ENCODE measurements at places on chromosomes 5 and 9.

DNA sequence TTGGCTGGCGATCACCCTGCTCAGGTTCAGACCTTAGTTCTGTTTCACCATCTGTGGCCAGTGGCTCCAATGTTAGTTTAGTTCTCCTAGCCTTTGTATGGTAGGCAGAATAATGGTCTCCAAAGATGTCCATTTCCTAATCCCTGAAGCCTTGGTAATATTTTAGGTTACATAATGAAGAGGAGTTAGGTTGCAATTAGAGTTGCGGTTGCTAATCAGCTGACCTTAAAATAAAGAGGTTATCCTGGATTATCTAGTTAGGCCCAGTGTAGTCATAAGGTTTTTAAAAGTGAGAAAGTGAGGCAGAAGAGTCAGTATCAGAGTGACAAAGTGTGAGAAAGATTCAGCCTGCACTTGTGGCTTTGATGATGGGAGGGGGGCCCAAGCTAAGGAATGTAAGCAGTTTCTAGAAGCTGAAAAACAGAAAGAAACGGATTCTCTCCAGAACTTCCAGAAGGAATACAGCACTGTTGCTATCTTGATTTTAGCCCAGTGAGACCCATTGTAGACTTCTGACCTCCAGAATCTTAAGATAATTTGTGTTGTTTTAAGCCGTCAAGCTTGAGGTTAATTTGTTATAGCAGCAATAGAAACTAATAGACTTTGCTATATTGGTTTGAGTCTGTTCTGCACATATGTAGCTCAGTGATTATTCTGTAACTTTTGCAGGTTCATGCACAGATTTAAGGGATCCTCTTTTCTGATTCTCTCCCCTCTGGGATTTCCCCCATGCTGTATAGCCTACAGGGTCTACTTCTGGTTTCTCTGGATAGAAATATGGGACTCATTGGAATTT lies 21.6 kb downstream of the LNPEP start:
- no peak for DNase-seq

GRCh38 chr9:12424243-12424642 lies 268.9 kb upstream of the TYRP1 start:
- DNase-seq: no peak

DNA sequence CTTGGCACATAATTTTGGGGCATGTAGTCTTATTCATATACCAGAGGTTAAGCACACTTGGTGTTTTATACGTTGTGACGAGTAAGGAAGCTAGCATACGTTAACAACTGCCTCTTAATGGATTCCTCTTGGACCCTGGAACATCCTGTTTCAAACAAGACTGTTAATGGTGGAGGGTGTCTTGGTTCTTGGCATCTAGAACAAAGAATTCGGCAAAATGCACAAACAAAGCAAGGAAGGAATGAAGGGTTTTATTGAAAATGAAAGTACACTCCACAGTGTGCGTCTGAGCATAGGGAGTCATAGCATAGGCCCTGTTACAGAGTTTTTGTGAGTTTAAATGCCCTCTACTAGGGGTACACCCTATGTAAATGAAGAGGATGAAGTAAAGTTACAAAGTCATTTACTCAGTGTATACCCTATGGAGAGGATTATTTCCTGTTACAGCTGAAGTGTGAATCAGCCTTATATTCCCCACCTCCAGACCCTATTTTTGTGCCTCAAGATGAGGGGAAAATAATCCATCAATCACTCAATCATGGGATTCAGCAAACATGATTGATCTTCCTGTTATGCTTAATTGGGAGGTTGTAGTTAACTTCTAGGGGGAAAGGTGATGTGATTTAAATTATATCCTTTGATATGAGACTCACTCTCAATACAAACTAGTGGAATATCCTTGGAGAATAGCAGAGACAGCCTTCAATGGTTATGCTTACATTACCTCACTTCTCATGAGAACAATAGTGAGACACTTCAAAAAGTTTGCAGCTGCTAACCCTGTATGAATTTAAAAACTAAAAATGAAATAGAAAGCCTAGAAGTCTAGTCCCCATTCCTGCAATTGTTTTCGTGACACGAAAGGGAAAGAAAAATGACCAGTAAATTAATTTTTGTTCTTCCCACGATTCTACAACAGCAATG lies 84.9 kb upstream of the MYO10 start:
- no peak for DNase-seq

GRCh38 chr5:139388198-139388821 lies 1.4 kb downstream of the MZB1 start:
- no peak for DNase-seq

- no peak for DNase-seq
Measured at GRCh38 chr5:157267025-157267424, 1.1 kb downstream of the CYFIP2 start.

DNA sequence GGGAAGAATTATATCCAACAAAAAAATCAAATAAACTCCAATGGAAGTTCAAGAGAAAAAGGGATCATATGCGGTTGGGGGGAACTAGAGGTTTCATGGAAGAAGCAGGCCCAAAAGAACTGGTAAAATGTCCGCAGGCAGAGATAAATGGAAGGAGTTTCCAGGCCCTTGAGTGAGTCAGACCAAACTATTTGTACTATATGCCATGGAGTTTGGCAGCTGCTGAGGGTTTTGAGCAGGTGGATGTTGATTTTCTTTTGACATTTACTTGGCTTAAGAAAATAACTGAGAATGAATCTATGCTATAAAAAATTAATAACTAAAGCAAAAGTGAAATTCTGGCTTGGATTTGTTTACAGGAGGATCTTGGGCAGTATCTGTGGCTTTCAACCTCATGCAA lies 33.7 kb downstream of the MINAR2 start:
- no peak for DNase-seq

DNA sequence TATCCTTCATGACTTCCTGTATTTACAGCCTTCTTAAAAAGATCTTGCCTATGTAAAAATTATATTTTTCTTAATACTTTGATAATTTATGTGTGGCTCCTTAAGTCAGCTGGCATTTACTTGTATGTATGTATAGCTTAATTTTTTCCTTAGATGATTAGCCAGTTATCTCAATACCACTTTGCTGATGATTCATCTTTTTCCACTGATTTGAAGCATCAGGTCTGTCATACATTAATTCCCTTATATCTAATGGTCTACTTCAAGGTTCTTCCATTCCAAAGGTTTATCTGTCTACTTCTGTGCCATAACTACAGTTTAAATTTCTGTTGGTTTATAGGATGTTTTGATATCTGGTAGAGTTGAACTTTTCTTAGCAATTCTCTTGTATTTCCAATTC lies 44.9 kb upstream of the MTMR12 start:
- no peak for DNase-seq

GRCh38 chr9:4558371-4558998 lies 68.2 kb downstream of the SLC1A1 start:
- DNase-seq: no peak

- DNase-seq: no peak
Measured at GRCh38 chr9:124500796-124501611, 6.2 kb downstream of the NR5A1 start.

GRCh38 chr9:136381311-136381710 lies 7.8 kb upstream of the CARD9 start:
- no peak for DNase-seq

DNA sequence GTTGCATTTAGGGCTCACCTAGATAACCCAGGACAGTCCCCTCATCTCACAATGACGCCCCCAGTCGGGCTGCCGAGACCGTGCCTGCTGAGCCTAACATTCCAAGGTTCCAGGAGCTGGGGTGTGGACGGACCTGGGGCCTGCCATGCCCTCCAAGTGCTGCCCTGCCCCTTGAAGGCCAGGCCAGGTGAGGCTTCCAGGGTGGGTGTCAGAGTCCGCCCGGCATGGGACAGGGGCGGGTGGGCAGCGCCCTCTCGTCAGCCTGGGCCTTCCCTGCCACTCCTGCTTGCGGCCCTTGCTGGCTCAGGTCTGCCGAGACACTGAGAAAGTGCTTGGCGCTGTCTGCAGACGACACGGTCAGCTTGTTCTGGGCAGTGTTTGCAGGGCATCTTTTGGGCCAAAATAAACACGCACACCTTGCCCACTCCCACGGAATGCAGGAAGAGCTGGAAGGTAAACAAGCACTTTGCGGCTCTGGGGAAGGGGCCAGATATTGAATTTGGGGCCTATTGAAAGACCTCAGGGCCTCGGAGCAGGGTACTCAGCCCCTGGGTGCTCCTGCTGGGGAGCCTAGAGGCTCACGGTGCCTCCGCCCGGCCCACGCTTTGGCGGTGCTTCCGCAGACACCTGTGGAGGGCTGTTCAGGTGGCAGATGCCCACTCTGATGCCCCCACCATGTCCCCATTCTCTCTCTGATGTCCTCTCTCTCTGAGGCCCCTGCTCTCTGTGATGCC lies 4.2 kb upstream of the SCGB3A1 start:
- DNase-seq: no peak

DNA sequence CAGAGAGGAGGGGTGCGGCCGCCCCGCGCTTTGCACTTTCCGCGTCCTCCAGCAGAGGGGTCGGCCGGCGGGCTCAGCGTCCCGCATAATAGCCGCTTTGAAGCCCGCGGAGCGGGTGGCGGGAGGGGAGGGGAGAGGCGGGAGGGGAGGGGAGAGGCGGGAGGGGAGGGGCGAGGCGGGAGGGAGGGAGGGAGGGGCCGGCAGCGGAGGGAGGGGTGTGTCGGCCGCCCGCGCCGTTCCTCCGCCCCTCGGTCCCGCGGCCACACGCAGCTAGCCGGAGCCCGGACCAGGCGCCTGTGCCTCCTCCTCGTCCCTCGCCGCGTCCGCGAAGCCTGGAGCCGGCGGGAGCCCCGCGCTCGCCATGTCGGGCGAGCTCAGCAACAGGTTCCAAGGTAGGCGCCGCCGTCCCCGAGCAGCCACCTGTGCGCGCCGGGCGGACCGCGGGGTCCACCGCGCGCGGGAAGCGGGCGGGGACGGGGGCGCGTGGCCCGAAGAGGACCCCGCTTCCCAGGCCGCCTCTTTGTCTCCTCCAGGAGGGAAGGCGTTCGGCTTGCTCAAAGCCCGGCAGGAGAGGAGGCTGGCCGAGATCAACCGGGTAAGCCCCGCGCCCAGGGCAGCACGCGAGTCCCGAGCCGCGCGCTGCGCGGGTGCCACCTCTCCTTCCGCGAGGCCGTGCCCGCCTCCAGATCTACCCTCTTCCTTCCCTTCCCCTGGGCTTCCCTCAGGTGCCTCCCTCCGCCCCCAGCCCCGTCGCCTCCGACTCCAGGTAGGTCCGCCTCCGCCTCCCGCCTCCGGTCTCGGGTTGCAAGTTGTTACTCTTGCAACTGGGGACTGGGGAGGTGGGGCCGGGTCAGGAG lies at the start of gene AIF1L:
Gene AIF1L (plus strand): TSS at position 263 of the 857 bp plus-strand sequence. CDS start 99 bp downstream, at position 362.
- DNase-seq: no peak

- DNase-seq: no peak
Measured at GRCh38 chr9:114592356-114592755, 4.8 kb downstream of the ATP6V1G1 start.

DNA sequence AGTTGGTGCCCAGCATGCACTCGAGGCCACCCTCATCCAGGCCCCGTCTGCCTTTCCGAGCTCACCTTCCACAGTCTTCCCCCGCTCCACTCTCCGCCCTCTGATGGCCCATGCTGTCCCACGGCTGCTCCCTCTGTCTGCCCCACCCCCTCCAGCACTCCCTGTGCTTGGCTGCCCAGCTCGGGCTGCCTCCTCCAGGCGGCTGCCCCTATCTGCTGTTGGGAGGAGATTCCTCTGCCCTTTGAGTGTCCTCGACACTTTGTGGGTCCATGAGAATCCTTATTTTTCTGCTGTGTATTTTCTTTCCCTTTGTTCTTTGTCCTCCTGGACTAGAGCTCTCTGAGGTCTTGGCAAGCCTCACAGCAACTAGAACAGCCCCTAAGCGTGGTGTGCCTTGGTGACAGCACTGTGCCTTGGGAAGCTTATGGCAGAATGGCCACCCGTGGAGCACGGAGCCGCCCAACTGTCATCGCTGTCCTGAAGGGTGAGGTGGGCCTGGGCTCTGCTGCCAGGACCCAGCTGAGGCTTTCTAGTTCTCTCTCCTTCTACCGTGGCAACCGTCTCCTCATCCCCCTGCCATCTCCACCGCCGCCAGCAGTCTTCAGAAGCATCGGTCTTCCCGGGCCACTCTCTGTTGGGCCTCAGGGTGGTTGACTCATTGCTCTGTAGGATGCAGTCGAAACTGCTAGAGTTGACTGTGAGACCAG lies 5.2 kb downstream of the NTMT1 start:
- DNase-seq: no peak

- DNase-seq: peak; percentile 65
Measured at GRCh38 chr5:55176176-55176818, 3.3 kb upstream of the CDC20B start.

GRCh38 chr9:96638606-96639364 lies 16.3 kb downstream of the PRXL2C start:
- DNase-seq: no peak

GRCh38 chr9:117307701-117308100 lies 107.2 kb downstream of the ASTN2 start:
- DNase-seq: no peak

- no peak for DNase-seq
Measured at GRCh38 chr5:116766470-116766947, 191.9 kb upstream of the SEMA6A start.

DNA sequence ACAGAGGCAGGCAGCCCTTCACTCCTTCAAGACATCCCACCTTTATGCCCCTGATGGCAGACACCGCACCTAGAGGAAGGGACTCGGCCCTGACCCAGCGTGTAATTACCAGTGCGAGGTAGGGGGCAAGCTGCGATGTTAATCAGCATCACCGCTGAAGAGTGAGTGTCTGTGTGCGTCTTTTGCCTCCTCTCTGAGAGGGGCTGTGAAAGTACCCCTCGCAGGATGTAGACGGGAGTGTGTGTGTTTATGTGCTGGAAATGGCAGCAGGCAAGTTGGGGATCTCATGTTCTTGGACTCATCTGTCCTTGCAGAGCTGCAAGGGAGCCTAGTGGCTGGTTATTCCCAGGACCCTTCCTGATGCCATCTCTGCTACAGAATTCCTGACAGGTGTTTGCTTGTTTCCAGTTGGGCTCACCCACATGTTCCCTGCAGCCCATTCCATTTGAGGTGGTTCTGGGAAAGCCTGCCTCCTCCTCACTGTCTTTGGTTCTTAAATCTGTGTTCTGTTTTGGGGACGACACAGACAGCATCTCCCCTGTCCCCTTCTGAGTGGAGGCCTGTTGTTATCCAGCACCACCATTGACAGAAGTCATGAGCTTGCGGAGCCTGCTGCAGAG lies 70.5 kb downstream of the ZNF618 start:
- DNase-seq: no peak

- no peak for DNase-seq
Measured at GRCh38 chr9:133437753-133438531, 15.8 kb downstream of the ADAMTS13 start.

- DNase-seq: no peak
Measured at GRCh38 chr5:121762426-121762825, 89.3 kb upstream of the FTMT start.

DNA sequence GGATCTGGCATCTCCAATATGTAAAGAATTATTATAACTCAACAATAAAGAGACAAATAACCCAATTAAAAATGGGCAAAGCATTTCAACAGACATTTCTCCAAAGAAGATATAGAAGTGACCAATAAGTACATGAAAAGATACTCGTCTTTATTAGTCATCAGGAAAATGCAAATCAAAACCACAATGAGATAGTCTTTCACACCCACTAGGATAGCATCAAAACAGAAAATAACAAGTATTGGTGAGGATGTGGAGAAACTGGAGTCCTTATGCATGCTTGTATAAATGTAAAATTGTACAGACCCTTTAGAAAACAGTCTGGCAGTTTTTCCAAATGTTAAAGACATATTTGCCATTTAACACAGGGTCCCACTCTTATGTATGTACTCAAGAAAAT lies 39.1 kb upstream of the ITGA1 start:
- DNase-seq: no peak
